ENCODE measurements at places on chromosomes 5 and 9. TPM values are rescaled to one million over a fixed set of nuclear protein-coding genes. Genes with fewer than 3 reads are reported as not detected.

Gene FER
- total RNA-seq = 5.3 TPM

Gene MARVELD2
- total RNA-seq = 2.0 TPM

Gene RXRA
- 22.9 TPM for total RNA-seq

Gene ZNF608
- 0.61 TPM for total RNA-seq

Gene IL3
- not detected for total RNA-seq

Gene SPINK1
- 0.74 TPM for total RNA-seq

Gene ALDH7A1
- 81.1 TPM for total RNA-seq

Gene TSSK1B
- not detected for total RNA-seq

Gene HSPB3
- 0.10 TPM for total RNA-seq

Gene CDH12
- not detected for total RNA-seq

Gene SLC34A3
- total RNA-seq = not detected

Gene UBLCP1
- 33.1 TPM for total RNA-seq

Gene ZNF658
- 2.0 TPM for total RNA-seq

Gene BAAT
- total RNA-seq = 0.55 TPM

Gene WNT8A
- not detected for total RNA-seq

Gene TOMM5
- 357 TPM for total RNA-seq

Gene SEMA6A
- total RNA-seq = 0.39 TPM

Gene QRFP
- not detected for total RNA-seq

Gene SEC24A
- 15.0 TPM for total RNA-seq

Gene LCN1
- not detected for total RNA-seq
